A549 (cell line): ENCODE measurements at places on chromosomes 16 and 17. TPM values are rescaled to one million over a fixed set of nuclear protein-coding genes. Genes with fewer than 3 reads are reported as not detected.

Gene KCNJ18
- polyA plus RNA-seq: not detected in 3 replicates

DNA sequence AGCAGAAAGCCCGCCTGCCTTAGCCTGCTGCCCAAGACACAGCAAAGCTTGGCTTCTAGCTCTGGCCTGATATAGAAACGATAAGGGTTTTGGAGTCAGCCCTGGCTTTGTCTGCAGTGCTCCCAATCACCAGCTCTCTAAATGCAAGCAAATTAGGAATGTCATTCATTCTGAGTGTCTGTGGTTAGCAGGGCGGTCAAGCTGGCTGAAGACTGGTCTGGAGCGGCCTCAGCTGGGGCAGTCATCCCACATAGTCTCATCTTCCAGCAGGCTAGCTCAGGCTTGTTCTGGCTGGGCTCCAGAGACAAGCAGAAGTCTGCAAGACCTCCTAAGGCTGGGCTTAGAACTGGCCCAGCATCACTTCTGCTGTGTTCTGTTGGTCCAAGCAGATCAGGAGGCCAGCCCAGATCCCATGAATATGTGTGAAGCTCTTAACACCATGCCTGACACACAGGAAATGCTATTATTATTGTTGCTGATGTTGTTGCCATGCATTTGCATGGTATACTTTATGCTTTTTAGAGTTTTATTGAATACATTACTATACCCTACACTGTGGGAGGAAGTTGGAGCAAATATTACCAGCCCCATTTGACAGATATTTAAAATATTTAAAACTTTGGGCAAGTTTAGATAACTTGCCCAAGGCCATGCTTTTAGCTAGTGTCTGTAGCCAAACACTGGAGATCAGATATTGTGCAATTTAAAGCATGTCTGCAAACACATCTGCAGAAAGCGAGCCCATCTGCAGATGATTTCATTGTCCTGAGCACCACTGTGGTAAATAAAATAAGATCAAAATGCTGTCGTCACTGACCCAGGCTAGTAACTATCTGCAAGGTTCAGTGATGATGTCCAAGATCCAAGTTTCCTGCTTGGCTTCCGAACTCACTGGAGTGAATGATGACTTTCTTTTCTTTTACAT, 24.8 kb downstream of the TMC7 start:
- no peak for DNase-seq

Gene LRRC37A
- 0.36 to 0.43 TPM (median 0.36 TPM) in 3 replicates for polyA plus RNA-seq

DNA sequence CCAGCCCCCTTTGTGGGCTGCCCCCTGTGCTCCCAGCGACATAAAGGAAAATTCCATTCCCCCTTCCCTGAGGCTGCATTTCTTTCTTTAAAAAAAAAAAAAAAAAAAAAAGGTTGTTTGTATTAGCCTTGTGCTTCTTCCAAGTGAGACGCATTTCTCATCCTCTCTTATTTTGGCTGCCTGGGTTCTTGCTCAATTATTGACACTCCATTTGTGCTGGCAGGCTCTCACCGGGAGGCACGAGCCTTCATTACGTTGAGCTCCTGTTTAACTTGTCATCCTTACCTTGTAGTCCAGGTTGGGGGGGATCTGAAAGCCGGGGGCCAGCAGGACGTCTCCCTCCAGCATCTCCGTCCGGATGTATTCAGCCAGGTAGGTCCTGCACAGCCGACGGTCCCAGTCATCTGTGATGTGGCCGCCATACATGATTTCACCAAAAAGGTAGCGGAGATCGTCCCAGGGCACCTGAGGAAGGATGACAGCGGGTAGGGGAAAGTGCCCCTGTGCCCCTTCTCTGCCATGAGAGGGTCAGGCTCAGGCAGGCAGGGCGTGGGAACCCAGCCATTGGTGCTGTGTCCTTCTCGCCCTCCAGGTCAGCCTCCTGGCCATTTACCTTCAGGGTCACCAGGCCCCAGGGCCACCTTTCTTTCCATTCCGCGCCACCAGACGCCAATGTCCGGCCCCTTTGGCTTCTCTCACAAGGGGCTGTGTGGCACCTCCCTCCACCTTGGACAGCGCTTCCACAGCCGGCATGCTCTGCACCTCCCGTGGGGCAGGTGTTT, 50.6 kb downstream of the PGS1 start:
- DNase-seq: no peak

DNA sequence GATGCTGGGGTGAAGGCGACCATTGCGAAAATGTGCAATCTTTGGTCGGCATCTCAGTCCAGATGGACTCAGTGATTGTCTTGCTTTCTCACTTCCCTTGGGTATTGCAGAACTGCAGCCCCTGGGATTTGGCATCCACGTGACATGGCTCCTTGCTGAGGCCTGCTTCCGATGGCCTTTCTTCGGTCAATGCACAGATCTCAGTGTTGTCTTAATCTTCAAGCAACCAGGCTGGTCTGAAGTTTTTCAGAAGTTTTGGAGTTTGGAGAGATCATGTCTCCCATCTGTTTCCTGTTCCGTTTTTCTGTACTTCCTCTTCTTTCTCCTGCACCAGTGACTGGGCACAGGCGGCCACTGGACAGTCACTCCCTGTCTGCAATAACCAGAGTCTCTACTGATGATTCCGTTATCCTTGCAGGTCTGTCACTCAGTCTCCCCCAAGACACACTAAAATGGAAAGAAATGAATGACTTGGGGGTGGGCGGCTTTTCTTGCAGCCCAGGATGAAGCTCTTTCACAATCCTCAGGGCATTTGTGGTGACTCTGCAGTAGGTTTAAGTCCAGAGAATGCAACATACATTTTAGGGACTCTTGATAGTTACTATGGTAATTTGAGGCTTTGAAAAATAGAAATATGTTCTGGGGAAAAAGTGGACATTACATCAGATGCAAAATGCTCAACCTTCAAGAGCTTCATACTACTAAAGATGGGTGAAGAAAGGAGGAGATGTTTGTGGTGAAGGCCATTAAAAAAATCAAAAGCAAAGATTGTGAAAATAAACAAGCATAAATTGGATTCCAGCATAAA, 106.3 kb upstream of the ZFHX3 start:
- no peak for DNase-seq

Gene CKLF
- polyA plus RNA-seq: 72.8 to 104 TPM (median 87.0 TPM) in 3 replicates

- DNase-seq: no peak
These were observed 9.5 kb downstream of the IRF8 start for GRCh38 chr16:85908444-85908843.
